CD4-positive, alpha-beta T cell treated with Interleukin-2 at 100 ng/mL for 4 hours (primary cell): ENCODE measurements at places on chromosomes 2 and 18.

DNA sequence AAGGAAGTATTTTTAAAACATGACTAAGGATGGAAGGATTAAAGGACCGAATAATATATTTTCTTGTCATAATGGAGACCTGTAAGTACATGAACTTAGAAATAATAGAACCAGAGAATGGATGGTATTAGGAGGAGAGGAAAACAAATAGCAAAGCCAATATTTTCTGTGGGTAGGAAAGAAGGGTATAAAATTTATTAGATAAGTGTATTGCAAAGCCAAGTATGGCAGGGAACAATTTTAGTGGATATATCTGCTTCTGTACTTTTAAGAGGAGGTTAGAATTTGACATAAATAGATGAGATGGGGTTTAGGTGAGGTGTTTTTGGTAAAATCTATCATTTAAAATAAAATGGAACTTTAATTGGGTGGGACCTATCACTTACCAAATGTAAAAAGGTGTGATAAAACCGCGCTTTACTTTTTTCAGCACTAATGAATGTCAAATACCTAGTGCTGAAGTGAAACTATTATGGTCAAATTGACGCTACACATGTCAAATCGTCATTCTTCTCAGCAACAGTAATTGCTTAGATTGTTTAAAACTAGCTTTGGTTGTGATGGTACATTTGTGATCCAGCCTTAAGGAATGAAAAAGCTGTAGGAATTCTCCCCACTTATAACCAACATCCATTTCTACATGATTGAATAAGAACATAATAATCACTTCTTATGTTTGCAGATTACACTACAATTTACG lies 78.1 kb upstream of the ZEB2 start:
- DNase-seq = peak; percentile 18

DNA sequence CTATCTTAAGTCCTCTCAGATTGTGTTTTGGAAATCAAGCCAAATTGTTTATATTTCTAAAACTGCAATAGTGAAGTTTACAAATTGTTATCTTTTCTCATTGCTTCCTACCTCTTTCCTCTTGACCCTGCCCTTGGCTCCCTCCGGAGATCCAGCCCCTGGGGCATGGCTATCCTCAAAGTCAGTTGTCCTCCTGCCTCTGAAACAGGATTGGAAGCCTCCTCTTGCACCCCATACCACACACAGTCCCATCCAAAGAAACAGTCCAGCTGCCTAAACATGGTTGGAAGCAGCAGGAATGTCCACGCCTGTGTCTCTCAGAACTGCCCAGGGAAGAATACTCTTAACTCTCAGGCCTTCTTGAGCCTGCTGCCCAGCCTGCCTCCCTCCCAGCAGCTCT lies 30.1 kb upstream of the COL6A3 start:
- no peak for DNase-seq

GRCh38 chr2:175293776-175294175 lies 112.3 kb upstream of the ATP5MC3 start:
- DNase-seq = no peak

GRCh38 chr2:187782301-187782700 lies 228.1 kb upstream of the TFPI start:
- no peak for DNase-seq
